NCI-H1048 (cell line): ENCODE measurements at places on chromosomes 16 and 17.

DNA sequence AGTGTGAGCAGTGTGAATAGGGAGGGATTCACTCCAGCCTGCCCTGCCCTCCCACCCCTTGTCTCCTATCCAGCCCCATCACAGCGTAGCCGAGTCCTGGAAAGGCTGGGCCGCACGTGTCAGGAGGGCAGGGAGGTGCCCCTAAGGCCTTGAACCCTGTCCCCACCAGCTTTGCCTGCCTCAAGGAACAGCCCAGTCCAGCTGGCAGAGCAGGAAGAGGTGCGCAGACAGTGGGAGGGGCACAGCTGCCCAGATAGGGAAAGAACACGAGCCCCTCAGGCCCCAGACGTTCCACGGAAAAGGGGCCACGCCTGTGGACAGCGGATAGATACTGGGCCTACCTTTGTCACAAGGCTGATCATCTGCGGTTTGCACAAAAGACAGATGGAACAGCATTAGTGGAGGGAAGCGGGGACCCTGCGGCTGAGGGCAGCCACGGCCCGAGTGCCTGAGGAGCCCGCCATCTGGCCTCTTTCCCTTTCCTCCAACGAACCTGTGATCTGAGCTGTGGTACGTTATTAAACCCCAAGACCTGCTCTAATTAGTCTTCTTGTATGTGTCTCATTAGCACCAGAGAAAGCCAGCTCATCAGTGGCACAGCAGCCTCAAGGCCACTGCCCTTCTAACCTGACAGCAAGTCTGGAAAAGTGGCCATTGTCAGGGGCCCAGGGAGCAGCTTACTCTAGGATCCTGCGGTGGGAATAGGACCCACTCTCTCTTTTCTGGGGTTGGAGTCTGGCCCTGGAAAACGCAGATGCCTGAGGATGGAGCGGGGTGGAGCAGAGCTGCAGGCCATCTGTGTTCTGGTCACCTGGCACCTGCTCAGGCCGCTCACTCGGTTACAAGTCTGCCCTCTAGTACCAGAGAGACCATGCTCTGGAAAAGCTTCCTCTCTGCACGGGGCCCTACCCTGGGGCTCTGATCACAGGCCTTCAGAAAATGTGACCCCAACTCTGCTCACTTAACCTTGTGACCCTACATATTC lies 16.3 kb downstream of the MPP3 start:
- DNase-seq, result no peak

DNA sequence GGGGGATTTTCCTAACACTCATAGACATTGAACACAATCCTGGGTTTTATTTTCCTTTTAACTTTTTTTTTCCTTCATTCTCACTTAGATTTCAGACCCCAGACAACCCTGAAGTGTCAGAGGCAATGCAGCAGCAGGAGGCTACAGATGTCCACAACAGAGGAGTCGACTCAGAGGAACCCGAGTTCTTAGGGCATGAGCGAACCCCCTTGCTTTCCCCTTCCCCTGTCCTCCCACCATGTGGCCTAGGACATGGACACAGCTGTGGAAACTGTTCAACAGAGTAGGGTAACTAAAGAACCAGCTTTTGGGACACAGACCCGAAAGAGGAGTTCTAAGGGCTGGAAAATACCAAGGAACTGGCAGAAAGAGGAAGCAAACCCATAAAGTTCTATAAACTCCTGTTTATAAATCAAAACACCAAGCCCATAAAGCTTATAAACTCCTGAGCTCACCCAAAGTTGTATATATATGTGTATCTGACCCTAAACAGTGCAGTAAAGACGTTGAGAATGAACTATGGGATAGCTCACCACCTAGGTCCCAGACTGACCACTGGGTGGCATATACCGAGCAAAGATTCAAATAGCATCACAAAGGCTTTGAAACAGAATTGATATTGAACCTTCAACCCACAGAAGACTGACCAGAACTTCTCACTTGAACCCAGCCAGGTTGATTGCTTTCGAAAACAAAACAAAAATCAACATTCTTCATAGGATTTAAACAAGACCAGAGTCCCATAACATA lies 33.9 kb downstream of the CMTM4 start:
- DNase-seq, result no peak

DNA sequence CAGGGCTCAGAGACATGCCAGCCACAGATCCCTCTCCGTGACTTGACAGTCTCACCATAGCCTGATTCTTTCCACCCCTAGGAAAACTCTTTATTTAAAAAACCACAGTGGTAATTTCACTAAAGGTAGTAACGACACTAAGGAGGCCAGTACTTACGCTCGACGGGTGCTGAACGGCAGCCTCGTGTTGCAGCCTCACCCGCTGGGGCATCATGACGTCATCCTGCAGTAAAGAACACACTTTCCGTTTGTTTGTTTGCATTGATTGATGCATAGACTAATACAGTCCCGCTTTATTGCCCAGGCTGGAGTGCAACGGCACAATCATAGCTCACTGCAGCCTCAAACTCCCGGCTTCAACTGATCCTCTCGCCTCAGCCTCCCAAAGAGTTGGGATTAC lies 65.1 kb upstream of the METRNL start:
- no peak for DNase-seq

DNA sequence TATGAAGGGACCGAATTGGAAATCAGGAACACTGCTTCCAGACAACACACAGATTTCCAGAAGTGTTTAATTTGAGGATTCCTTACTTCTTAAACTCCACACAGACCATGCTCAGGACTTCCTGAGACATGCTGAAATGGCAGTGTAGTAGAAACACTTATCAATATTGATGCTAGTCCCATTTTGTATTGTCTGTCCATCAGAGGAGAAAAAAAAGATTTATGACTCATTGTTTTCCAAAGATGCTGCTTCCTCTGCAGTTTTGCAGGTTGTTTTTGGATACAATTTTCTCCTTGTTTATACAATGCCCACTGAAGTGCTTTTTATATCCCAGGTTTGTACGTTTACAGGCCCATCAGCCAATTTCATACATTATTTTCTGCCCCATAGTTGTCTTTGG lies 68.3 kb upstream of the TANC2 start:
- no peak for DNase-seq

- DNase-seq, result no peak
Measured at GRCh38 chr16:26606381-26607150, 460.2 kb upstream of the C16orf82 start.

- no peak for DNase-seq
Measured at GRCh38 chr17:42362245-42362961, 25.8 kb downstream of the STAT3 start.

GRCh38 chr17:82985973-82986372 lies 93.4 kb upstream of the METRNL start:
- no peak for DNase-seq

DNA sequence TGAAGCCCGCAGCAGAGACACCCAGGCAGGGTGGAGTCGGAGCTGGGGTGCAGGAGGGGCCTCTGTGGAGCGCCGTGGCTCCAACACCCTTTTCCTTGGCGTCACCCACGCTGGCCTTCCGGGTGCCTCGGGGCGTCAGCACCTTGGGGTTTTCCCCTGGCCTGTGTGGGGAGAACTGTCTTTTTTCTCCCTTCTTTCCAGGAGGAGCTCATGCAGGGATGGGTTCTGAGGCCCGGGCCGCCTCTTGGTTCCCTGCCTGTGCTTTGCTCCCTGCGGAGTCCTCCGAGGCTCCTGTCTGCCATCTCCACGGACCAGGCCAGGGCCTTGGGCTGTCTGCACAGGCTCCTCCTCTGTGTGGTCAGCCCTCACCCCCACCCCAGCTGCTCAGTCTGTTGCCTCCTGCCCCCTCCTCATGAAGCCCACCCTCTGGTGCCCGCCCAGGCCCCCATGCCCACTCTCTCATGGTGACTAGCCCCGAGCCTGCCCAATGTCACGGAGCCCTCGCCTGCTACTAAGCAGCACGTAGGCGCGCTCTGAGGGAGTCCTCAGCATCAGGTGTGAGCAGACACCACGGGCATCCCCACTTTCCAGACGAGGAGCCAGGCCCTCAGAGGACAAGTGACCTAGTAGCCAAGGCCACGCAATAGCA lies 5.0 kb downstream of the KATNB1 start:
- DNase-seq, result no peak

- DNase-seq, result no peak
Measured at GRCh38 chr17:55175788-55176427, 88.9 kb upstream of the HLF start.

GRCh38 chr16:90081606-90081970 lies 4.5 kb upstream of the PRDM7 start:
- no peak for DNase-seq

DNA sequence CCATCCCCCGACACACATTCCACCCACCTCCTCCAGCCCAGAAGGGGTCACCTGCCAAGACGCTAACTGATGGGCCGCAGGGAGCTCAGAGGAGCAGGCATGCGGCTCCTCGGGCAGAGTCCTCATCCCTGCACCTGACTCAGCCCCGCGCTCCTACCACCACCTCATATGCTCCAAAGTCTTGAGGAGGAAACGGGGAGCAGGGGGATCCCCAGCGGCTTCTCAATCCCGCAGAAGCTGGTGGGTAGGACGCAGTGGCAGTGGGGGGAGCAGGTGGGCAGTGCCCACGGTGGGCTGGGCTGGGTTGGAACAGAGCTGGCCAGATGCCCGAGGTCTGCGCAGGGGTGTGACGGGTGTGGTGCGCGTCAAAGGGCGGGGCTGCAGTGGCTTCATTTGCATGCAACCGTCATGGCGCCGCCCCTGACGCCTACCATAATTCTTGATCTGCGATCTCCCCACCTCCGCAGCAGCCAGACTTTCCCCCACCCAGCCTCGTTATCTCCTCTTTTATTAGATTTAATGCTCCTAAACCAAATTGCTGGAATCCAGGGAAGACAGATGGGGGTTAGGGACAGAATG lies 39.0 kb upstream of the EMP2 start:
- DNase-seq, result no peak

DNA sequence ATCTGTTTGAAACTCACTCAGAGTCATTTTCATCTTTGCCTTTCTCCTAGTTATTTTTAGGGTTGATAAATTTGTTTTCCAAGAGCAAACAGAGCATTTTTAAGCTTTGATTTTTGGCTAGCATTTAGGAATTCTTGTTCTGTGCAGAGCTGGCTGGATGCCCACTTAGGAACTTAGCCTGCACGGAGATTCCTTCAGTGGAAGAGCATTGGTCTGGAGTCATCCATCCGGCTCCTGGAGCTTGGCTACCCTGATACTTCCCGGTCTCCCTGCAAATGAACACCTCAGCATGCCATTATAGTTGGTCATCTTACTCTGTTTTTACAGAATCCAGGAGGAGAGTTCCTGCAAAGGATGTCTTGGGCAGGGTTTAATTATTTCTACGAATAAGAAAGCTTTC lies 57.1 kb downstream of the SPECC1 start:
- no peak for DNase-seq

- DNase-seq, result no peak
Measured at GRCh38 chr16:21982108-21982507, 18.8 kb downstream of the PDZD9 start.

DNA sequence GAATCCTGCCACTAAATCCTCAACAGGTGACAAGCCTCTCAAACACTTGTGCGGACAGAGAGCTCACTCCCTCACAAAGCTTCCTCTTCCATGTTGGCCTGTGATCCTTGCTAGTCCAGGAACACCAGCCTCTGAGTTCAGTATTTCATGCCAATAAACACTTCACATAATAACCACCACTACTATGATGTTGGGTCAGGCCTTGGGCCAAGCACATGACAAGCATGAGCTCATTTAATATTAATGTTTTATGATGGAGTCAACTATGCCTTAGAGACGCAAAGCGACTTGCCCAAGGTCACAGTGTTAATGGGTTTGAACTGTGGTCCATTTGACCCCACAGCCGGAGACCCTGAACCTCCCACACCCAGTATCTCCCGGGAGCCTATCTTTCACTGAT lies 129.1 kb downstream of the GAS7 start:
- no peak for DNase-seq

GRCh38 chr16:71775949-71776348 lies 32.7 kb downstream of the AP1G1 start:
- DNase-seq, result no peak

- DNase-seq, result no peak
Measured at GRCh38 chr16:17258848-17259713, 211.7 kb downstream of the XYLT1 start.

DNA sequence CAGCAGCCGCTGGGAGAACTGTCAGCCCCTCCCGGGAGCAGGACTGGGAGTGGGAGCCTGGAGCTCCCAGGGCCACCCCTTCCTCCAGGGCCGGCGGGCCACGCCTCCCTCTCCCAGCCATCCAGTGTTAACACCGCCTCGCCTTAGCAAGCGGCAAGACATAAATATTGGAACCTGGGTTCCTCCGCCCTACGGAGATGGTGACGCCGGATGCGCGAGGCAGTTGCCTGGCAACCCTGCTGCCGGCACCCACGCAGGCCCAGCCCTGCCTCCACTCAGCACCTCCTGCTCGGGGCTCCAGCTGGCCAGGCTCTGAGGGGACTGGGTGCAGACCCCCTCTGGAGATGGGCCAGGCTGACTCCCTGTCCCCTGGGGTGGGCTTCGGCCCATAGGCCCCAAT lies 27.4 kb upstream of the CACNA1H start:
- DNase-seq, result no peak

DNA sequence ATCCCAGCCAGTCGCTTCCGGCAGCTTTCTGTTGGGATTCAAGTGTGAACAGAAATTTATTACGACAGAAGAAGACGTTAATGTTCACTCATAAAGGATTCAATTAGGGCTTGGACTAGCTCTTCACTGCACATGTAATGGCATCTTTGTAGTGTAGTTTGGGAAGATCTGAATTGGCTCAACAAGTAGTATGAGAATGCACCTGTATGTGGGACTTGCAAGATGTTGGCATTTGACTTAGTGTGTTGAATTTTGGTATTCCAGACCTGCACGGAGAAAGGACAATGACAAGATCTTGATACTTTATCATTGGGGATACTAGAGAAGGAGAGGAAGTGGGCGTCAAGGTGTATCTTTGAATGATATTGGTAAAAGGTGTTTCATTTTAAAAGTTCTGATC lies 1.2 kb downstream of the PSMD11 start:
- DNase-seq, result no peak

DNA sequence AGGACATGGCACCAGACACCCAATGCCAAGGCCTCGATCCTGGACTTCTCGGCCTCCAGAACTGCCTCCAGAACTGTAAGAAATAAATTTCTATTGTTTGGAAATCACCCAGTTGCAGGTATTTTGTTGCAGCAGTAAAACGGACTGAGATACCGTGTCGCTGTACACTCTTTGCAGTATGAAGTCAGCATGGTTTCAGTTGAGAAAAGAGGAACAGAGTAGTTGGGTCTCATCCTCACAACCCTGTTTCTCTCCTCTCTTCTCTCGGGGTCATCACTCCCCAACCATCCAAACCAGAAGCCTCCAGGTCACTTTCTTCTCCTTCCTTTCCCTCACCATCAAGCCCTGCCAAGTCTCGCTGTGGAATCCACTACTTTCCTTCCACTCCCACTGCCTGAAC lies 77.8 kb downstream of the ADCY9 start:
- no peak for DNase-seq
